ENCODE measurements at places on chromosomes 1 and 21.

DNA sequence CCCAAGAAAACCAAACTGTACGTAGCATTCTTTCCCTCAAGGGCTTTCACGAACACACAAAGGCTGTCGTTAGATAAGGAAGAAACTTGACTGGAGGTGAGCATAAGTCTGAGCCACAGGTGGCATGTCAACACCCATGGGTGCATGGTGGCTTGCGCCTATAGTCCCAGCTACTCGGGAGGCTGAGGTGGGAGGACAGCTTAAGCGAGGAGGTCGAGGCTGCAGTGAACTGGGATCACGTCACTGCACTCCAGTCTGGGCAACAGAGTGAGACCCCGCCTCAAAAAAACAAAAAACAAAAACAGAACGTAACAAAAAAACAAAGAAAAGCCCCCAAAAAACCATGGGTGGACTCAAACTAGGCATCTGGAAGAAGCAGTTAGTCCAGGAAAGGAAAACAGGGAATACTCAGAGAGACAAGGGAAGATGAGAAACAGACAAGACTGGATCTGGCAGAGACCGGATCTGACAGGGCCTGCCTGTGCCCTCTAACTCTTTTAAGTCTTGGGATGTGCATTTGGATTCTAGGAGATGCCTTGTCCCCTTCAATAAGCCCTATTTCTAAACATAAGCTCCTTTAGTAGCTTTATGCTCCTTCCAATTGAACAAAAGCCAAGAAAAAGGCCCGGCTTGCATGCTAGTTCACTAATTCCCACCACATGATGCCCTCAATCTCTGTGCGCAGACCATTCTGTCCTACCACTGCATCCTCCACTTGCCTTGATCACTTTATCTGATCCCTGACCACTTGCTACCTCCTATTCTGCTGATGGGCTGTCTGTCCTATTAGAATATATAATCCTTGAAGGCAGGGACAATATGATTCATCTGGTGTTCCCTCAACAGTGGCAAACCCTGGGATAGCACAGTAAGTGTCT is 73.8 kb downstream of the APP start:
- DNase-seq = no peak

- no peak for DNase-seq
Observed at GRCh38 chr1:65629788-65630187, 162.9 kb upstream of the PDE4B start.

GRCh38 chr1:175132436-175132835 is 60.1 kb downstream of the KIAA0040 start:
- peak; percentile 50 for DNase-seq

GRCh38 chr1:71167505-71167904 is 86.7 kb upstream of the ZRANB2 start:
- DNase-seq = no peak

DNA sequence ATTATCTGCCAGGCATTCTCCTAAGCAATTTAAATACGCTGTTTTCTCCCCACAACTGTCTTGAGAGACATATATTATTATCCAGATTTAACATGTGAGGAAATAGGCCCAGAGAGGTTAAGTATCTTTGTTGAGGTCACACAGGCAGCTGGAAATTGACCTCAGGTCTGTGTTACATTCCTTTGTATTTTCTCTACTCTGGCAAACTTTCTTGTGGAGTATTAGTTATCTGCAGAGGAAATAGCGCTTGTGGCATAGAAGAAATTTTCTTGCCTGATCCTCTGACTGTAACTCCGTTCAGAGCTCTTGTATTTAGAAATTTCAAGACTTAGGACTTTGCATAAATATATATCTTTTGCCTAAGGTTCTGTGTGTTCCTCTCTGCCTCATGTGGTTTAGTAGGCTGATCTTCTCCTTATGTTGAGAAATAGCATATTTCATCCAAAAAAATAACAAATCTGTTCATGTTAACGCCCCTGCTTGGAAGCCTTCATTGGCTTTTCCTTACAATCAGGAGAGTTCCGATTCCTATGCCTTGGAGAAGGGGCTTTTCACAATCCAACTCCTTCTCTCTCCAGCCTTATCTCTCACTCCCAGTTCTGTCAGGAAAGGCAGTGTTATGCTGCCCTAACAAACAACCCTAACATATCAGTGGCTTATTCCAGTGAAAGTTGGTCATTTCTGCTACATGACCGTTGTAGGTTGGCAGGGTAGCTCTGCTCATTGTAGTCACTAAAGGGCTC is 2.5 kb upstream of the JUN start:
- no peak for DNase-seq

All from A172 (cell line).